ENCODE measurements at places on chromosomes 3 and 15.

GRCh38 chr15:84921121-84921520 lies 36.7 kb downstream of the SLC28A1 start:
- DNase-seq, result peak; percentile 36

DNA sequence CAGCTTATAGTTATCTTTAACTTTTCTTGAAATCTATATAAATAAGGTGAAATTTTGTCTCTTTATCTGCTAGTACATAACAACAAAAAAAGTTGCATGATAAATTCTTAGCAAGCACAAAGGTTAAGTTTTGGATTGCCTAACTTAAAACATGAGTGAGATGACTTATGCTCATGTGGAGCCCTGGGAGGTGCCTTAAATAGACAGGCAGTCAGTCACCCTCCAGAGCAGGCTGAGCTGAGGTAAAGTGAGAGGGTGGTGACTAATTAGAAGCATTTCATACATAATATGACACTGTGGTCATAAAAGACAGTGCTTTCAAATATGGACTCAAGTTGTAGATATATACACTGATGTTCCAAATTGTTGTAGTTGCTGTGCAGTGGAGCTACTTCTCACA lies 14.6 kb upstream of the MME start:
- DNase-seq, result peak; percentile 90

DNA sequence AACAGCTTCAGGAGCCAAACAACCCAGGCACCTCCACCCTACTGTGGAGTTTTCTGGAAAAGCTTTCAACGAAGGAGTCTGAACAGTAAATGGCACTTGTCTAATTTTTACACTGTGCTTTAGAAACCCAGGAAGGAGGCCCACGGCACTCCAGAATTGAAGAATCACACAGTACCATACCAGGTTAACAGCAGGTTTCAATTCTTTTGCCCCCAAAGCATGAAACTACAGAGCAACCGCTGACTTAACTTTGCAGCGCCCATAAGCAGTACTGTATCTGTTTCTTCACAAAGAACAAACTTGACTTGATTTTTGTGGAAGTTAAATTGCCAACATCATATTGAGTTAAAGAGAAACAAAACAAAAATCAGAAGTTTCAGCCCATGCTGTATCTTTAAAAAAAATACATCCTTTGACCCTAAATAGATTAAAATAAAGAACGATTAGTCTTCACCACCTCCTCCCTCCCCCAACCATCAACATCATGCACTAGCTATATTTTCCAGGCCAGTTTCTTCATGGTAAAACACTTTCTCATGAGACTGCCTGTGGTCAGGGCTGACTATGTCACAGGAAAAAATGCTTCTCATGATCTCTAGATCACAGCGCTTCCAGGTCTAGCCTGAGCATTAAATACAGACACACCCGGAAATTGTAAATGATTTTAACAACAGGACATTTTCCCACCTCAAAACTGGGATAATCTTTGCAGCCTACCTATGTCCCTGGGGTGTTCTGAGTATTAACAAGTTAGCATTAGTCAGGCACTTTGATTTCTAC lies 456.3 kb downstream of the FOXP1 start:
- DNase-seq, result peak; percentile 34

DNA sequence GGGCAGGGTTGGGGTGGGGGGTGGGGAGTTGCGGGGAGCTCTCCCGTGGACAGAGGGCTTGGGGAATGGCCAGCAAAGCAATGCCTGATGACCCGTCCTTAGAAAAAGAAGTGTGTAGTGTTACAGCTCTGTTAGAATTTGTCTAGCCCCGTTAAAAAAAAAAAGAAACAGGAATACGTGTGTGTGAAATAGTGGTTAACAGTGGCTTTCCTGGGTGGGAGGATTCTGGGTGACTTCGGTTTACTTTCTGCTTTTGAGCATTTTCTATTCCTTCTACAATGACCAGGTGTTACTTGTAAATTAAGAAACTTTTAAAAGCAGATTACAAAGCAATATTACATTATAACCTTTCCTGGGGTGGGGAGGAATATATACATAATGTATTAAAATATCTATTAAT lies 25.0 kb downstream of the H1-8 start:
- DNase-seq, result no peak

DNA sequence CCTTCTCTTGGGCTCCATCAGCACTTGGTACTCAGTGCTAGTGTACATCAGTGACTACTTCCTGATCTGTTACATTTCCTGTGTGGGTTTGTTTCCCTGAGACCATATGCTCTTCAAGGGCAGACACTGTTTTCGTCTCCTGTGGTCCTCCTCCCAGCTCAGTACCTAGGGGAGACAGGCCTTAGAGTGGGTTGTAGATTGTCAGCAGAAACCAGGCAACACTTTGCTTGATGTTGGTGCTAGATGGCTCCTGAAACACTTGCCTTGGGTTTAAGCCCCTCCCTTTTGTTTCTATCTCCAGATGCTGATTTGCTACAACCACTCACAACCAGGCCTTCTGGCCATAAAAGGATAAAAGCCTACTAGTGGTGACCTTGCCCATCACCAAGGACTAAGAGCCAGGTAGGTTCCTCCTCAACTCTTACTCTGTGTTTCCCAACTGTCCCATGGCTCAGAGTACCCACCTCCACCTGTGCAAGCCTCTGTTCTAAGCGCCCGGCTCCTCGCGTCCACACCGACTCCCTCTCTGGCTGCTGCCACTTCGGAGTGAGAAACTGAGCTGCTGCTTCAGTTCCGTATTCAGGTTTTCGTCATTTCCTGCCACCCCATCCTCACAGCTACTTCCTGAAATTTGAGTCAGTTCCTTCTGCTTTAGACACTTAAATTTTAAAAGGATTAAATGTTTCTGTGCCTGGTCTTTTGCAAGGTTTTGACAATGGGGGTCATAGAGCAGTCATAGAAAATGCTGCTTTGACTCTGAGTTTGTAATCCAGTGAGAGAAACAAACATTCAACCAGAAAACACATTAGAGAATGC lies at the start of gene HCLS1:
HCLS1 (minus strand) TSS at position 548 of the 816 bp plus-strand sequence. CDS start 2,556 bp downstream, outside the sequence.
- DNase-seq, result peak; percentile 3

DNA sequence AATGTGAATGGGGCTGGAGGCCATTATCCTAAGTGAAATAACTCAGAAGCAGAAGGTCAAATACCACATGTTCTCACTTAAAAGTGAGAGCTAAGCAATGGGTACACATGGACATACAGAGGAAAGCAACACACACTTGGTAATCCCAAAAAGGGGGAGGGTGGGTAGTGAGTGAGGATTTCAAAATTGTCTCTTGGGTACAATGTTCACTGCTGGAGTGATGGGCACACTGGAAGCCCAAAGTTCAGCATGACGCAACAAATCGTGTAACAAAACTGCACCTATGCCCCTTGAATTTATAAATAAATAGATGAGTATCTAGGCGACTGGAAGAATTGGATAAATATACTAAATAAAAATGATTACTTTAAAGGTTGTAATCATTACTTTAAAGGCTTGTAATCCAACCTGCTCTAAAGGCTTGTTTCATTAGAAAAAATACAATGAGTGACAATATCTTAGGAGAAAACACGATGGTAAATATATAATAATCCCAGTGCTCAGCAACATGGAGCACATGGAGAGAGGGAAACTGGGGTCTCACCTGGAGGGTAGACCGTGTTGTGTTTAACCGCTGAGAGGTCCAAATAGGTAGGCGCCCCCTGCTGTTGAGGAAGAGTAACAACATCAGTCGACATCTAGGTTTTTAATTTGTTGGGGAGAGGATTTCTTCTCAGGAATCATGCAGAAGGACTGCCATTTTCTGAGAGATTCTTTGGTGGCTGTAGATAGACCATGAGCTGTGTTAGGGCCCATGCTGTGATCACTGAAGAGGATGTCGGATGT lies 78.5 kb upstream of the ROBO1 start:
- no peak for DNase-seq

DNA sequence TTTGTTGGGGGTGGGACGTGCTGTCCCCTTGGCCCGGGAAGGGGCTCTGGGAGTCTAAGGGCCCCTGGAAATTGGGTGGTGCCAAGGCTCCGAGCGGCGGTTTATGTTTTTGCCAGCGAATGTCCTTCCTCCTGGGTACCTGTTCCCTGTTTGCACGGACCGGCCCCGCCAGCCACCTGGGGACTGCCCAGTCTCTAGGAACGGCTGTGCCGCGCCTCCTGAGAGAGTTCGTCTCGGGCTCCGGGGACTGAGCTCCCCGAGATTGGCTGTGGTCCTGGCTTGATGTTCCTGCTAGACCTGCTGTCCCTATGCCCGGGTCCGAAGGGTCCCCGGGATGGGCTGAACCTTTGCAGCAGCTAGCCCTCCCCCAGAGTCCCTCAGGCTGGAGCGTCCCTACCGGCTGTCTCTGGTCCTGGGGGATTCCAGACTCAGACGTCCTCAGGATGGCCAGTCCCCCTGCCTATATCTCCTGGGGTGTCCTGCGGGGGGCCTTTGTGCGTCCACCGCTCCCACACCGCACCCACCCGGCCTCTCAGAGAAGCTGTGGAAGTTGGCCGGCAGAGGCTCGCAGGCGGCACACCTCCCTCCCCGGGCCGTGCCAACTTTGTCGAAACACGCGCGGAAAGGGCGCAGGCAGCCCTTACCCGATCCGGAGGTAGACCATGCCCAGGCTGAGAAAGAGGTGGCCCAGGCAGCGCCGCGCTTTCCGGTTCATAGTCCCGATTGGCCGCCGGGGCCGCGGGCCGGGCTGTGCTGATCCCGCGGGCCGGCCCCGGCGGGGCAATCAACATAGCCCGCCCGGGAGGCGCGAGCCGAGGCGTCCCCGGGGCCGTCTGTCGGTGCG lies 547 bp downstream of the WNT7A start:
- no peak for DNase-seq

DNA sequence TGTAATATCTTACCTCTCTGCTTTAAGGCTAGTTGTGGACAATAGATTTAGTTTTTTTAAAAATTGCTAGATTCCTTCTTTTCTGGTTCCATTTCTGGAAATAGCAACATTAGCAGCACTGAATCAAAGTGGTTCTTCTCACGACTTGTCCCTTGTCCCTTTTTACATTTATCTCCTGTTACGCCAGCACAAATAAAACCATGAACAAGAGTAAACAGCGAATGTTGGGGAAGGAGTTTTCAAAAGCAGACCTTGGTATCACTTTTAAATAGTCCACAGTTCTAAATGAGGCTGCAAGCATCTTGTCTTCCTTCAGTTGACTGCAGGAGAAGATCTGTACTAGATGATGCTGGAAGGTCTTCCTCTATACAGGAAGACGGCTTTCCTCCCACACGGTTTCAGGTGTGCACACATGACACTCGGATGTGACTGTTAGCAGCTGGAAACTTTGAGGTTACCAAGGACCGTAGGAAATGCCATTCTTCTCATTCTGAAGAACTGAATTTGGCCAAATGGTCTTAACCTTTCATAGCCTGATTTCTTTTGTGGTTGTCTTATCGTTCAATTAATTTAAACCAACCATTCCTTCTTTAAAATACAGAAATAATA lies 251.0 kb upstream of the ICE2 start:
- no peak for DNase-seq

DNA sequence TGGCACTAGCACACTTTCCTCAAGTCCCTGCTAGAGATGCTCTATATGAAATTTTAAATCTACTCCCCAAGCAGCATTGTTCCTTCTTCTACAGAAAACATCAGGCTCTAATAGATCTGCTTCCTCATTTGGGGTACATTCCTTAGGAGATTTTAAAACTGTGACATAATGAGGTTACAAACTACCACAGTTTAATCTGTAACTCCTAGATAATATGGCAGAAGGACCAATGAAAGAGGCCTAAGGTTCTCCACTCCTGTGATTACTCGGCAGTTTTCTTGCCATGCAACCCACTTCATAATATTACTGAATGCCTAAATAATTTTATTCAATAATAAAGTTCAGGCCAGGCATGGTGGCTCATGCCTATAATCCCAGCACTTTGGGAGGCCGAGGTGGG lies 16.1 kb downstream of the ZNF106 start:
- DNase-seq, result no peak

DNA sequence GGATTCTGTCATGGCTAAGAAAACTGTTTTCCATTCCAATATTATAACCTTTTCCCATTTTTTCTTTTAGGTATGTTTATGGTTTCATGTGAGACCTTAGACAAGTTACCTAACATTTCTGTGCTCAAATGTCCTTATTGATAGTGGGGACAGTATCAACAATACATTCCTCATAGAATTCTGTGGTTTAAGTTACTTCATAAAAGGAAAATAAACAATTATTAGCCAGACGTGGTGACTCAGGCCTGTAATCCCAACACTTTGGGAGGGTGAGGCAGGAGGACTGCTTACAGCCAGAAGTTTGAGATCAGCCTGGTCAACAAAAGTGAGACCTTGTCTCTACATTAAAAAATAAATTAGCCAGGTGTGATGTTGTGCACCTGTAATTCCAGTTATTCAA lies 436.8 kb upstream of the CNTN4 start:
- no peak for DNase-seq

GRCh38 chr3:17013050-17013449 lies 128.3 kb downstream of the PLCL2 start:
- no peak for DNase-seq

GRCh38 chr3:45580112-45580765 lies 14.3 kb upstream of the LIMD1 start:
- no peak for DNase-seq

DNA sequence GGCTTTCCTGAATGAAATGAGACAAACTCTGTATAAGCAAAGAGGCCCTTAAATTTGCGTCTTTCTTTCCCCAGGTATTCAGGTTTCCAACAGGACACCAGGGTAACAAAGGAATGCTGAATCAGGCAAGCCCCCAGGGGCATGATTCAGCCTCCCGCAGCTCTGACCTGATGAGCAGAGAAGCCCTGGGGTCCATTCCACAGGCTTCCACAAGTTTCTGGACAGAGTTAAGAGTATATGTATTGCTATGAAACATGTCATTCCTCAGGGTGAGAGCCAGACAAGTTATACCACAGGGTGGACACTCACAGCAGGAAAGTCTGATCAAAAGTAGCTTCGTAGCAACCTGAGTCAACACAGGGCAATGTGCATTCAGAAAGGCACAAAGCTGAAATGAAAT lies 68.1 kb upstream of the CTNNB1 start:
- no peak for DNase-seq

DNA sequence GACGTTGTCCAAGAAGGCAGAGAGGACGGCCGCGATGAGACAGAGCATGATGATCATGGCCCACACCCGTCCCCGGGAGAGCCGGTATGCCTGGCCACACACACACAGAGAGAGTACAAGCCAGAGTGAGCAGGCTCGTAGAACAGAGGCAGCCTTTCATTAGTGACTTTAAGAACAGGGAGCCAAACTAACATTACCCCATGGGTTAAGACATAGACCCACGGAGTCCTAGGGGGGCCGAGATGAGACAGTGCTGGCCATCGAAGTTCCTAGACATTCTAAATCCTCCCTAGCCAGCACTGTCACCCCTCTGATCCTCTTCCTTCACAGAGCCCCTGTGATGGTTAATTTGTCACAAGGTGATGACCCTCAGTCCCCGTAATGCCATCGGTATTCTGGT lies 114.0 kb downstream of the OCA2 start:
- no peak for DNase-seq
